Lung (tissue), 17 donors: ENCODE measurements at places on chromosomes 16 and 17. TPM values are rescaled to one million over a fixed set of nuclear protein-coding genes. Genes with fewer than 3 reads are reported as not detected.

MILR1 gene
- total RNA-seq, result 23.4 TPM

ADORA2B gene
- total RNA-seq, result 4.2 TPM

TUBG2 gene
- total RNA-seq, result 13.0 TPM

KRTAP4-4 gene
- total RNA-seq, result not detected

BAIAP3 gene
- total RNA-seq, result 15.9 TPM

CCL5 gene
- 6.8 TPM for total RNA-seq

MT2A gene
- total RNA-seq, result 521 TPM

DNA sequence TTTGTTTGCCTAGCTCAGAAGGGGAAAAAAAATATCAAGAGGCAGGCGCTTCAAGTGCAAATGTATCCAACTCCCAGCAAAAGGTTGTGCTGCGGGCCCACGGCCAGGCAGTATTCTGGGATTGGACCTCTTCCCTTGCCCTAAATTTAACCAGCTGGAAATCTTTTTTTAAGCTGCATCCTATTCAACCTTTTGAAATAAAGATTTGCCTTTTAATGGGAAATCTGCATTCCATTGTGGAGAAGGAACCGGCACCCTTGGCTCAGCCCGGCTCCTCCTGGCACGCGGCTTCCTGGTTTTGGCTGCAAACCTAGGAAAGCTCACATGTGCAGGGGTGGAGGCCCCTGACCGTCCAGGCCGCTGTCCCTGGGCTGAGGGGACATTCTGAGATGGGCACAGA lies 38.8 kb upstream of the ENPP7 start:
- H3K27me3 ChIP-seq, result no peaks in the 10 kb centered on the region
- no peak overlapping the region for H3K27ac ChIP-seq
- no peak overlapping the region for H3K4me3 ChIP-seq

DNA sequence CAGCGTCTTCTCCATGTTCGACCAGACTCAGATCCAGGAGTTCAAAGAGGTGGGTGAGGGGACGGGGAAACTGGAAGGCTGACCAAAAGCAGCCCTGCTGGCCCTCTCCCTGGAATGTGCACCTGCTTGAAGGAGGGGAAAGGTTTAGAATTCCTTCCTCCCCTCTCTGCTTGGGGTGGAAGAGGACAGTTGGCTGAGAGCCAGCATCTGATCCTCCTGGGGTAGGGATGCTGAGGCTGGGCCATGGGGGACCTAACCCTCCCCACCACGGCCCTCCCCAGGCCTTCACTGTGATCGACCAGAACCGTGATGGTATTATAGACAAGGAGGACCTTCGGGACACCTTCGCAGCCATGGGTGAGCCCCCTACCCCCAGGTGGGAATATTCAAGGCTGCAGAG lies 1.3 kb downstream of the MYL11 start:
- peaks cover 10% of the 10 kb centered on the region for H3K4me1 ChIP-seq
- H3K4me3 ChIP-seq, result no peak overlapping the region
- no peak overlapping the region for H3K27ac ChIP-seq
- no peak for DNase-seq
- no peaks in the 10 kb centered on the region for H3K27me3 ChIP-seq

- H3K27ac ChIP-seq, result no peak overlapping the region
- no peaks in the 10 kb centered on the region for H3K36me3 ChIP-seq
- H3K27me3 ChIP-seq, result peaks cover 3% of the 10 kb centered on the region
- H3K4me1 ChIP-seq, result no peaks in the 10 kb centered on the region
- no peak overlapping the region for H3K4me3 ChIP-seq
These were observed 138.2 kb downstream of the CYLD start for GRCh38 chr16:50879873-50880695.

GRCh38 chr16:627454-628239 lies 3.1 kb upstream of the WFIKKN1 start:
- H3K4me1 ChIP-seq, result no peaks in the 10 kb centered on the region
- no peak for DNase-seq
- peak overlapping the region; percentile 61 for H3K27ac ChIP-seq
- peaks cover 37% of the 10 kb centered on the region for H3K36me3 ChIP-seq
- no peak overlapping the region for H3K4me3 ChIP-seq
- H3K27me3 ChIP-seq, result no peaks in the 10 kb centered on the region

DNA sequence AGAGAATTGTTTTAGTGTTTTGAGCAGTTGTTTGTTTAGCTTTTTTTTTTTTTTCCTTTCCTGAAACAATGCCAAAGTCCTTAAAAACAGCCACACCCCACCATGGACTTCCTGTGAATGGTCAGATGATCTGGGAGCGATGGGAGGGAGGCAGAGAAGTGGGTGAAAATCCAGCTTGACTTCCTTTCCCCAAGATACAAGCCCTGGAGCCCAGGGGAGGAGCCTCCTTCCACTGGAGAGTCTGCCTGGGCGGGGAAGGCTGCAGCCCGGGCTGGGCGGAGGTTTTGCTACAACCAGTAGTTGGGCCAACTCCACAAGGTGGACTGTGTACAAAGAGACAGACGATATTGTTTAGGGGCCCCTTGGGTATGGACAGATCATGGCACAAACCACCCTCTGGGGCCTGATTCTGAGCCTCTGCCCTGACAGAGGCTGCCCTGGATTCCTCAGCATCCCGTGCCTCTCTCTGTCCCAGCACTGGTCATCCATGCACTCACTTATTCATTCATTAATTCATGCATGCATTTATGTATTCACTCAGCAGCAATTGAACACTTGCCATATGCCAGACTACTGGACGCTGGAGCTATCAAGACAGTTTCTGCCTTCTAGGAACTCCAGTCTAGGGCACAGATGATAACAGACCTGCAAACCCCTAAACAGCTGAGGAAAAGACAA lies 29.8 kb downstream of the WSB1 start:
- peak overlapping the region; percentile 68 for H3K27ac ChIP-seq
- peak; percentile 59 for DNase-seq
- H3K27me3 ChIP-seq, result no peaks in the 10 kb centered on the region
- H3K4me3 ChIP-seq, result no peak overlapping the region
- H3K36me3 ChIP-seq, result peaks cover 3% of the 10 kb centered on the region
- peaks cover 19% of the 10 kb centered on the region for H3K4me1 ChIP-seq

GRCh38 chr16:31133046-31133501 lies 2.5 kb downstream of the PRSS8 start:
- H3K4me1 ChIP-seq, result no peaks in the 10 kb centered on the region
- H3K36me3 ChIP-seq, result peaks cover 10% of the 10 kb centered on the region
- no peak overlapping the region for H3K4me3 ChIP-seq
- no peak for DNase-seq

DNA sequence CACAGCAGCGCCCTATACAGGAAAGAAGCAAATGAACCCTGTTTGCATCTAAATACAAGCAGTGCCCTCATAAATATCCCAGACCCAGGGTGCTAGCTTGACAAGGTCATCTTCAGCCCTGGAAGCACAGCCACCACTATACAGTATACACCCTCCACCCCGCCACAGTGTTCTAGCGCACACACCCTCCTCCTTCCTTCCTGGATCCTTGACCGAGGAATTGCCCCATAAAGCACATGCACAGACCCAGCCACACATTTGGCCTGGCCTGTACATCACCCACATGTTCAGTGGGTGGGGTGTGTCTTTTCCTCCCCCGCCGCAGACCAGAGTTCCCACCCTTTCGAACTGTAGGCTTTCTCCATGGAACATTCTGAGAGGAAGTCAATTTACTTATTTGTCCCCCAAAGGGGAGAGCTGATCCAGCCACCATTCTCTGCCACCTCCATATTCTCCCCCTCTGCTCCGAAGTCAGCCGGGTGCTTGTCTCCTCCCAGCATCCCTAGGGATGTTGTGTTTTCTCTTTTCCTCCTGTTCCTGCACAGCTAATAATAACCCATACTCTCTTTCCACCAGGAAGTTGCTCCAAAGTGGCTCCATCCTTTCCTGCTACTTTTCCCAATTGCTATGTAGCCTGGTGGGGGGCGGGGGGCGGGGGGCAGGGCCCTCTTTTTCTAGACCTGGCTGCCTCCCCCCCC lies 6.6 kb downstream of the ABI3 start:
- H3K27me3 ChIP-seq, result no peaks in the 10 kb centered on the region
- no peak overlapping the region for H3K27ac ChIP-seq
- no peaks in the 10 kb centered on the region for H3K4me1 ChIP-seq
- peak; percentile 42 for DNase-seq
- H3K36me3 ChIP-seq, result no peaks in the 10 kb centered on the region

DNA sequence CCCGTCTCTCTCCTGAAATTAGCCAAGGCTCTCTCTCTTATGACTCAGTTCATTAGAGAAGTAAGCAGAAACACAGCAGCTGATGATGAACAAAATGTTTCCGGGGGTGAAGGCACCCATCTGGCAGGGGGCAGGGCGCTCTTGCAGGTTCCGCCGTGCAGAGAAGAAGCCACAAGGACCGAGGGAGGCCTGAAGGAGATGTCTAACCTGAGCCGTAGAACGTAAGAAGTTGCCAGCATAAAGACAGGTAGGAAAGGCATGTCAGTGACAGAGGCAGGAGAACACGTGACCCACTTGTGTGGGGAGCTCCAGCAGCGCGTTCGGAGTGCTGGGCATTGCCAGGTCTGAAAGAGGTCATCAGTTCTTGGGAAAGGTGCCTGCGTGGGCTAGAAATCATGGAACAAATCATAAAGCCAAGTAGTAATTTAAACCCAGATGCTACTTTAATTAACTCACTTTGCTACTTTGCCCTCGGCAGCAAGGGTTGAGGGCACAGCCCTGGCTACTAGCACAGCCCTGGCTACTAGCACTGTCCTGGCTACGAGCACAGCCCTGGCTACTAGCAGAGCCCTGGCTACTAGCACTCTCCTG lies 198.6 kb downstream of the RPTOR start:
- no peak overlapping the region for H3K4me3 ChIP-seq
- no peak for DNase-seq
- H3K36me3 ChIP-seq, result no peaks in the 10 kb centered on the region
- no peaks in the 10 kb centered on the region for H3K27me3 ChIP-seq

- peaks cover 1% of the 10 kb centered on the region for H3K36me3 ChIP-seq
- no peak for DNase-seq
- H3K4me3 ChIP-seq, result no peak overlapping the region
- H3K27me3 ChIP-seq, result no peaks in the 10 kb centered on the region
These were observed 67.8 kb downstream of the GOSR1 start for GRCh38 chr17:30545024-30545423.

DNA sequence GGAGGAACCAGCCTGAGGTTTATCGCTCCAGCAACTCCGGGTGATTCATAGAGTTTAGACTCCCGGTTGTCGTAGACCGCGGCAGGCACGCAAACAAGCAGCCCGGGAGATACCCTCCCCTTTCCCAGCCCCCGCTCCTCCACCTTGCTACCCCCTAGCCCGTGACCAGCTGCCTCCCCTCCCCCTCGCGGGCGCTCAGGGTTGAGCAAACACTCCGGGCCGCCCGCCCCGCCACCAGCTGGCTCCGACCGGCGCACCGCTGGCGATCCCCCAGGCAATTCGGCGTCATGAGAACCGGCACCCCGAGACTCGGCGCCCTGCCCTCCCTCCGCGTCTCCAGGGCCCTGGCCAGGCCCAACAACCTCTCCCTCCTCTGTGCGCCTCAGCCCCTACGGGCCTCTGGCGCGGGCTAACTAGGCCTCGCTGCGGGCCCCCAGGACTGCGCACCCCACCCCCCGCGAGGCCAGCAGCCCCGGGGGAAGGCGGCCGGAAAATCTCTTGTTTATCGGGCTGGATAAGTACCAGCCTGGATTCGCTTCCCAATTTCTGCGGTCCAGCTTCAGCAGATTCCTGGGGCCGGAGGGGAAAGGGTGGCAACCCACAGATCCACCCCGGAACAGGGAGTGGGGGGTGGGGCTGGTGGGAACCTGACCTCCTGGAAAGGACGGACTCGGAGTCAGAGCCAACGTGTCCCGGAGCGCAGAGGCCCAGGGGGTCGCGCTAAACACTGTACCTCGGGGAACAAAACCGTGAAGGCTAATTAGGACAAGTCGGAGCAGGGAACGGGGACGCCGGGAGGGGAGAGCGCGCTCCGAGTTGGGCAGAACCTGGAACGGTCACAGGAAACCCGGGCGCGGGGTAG lies 951 bp upstream of the GPRC5C start:
- peak overlapping the region; percentile 93 for H3K27ac ChIP-seq
- H3K4me3 ChIP-seq, result peak overlapping the region; percentile 46
- H3K36me3 ChIP-seq, result no peaks in the 10 kb centered on the region
- H3K27me3 ChIP-seq, result no peaks in the 10 kb centered on the region

GRCh38 chr17:76554131-76554530 lies 14.3 kb downstream of the PRCD start:
- H3K27me3 ChIP-seq, result no peaks in the 10 kb centered on the region
- no peak overlapping the region for H3K27ac ChIP-seq
- no peaks in the 10 kb centered on the region for H3K36me3 ChIP-seq
- H3K4me1 ChIP-seq, result peaks cover 17% of the 10 kb centered on the region

DNA sequence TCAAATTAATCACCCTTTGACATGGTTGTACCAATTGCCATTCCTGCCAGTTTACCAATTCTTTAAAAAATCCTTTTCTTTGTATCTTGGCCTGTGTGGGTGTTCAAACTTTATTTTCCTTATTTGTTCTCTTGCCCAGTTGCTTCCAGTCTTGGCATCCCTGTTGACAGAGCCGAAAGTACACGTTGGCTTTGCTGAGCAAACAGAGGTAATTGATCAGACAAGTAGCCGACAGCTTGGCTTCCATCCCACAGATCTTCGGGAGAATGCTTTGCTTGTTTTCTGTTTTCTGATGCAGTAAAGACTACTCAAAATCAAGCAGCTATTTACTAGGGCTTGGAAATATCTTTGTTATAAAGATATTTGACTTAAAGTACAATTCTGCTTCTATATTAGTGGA lies 506.8 kb upstream of the SALL1 start:
- no peak overlapping the region for H3K27ac ChIP-seq
- no peaks in the 10 kb centered on the region for H3K36me3 ChIP-seq
- no peaks in the 10 kb centered on the region for H3K4me1 ChIP-seq
- no peaks in the 10 kb centered on the region for H3K27me3 ChIP-seq

GRCh38 chr16:11253009-11253994 lies 2.7 kb downstream of the SOCS1 start:
- no peak for DNase-seq
- no peaks in the 10 kb centered on the region for H3K27me3 ChIP-seq

DNA sequence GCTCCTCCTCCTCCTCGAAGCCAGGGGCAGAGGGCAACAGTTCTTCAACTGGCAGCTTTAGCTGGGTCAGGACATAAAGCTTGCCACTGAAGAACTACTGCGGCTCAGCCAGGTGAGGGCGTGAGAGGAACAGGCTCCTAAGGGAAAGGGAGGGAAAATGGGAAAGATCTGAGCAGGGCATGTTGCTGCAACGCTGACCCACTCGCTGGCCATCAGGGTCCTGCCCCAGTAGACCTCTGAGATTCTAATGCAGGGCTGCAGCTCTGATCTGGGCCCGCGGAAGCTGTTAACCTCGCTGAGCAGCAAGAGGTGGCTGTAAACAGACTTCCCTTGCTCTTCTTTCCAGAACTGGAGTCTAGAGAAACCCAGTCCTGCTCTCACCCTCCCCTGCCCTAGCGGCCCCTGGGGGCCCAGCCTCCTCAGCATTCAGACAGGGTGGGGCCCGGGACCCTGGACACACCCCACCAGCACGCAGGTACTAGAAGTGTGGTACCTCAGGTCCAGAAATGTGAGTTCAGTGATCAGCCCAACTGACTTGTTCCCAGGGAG lies 3.8 kb upstream of the TLCD2 start:
- no peaks in the 10 kb centered on the region for H3K27me3 ChIP-seq
- peaks cover 5% of the 10 kb centered on the region for H3K4me1 ChIP-seq
- peaks cover 9% of the 10 kb centered on the region for H3K36me3 ChIP-seq

DNA sequence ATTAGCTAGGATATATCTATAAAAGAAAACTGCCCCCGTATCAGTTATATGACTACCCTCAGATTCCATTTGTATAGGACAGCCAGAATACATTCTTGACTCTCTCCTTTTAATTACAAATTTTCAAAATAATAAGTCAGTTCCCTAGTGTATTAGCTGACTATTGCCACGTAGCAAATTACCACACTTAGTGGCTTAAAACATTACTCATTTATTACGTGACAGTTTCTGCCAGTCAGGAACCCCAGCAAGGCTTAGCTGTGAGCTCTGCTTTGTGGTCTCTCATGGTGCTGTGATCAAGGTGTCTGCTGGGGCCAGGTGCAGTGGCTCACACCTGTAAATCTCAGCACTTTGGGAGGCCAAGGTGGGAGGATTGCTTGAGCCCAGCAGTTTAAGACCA lies 13.9 kb upstream of the SCNN1B start:
- no peaks in the 10 kb centered on the region for H3K27me3 ChIP-seq
- H3K4me1 ChIP-seq, result no peaks in the 10 kb centered on the region
- no peak for DNase-seq
- H3K36me3 ChIP-seq, result no peaks in the 10 kb centered on the region
- H3K4me3 ChIP-seq, result no peak overlapping the region
